ENCODE measurements at places on chromosomes 12 and 14.

DNA sequence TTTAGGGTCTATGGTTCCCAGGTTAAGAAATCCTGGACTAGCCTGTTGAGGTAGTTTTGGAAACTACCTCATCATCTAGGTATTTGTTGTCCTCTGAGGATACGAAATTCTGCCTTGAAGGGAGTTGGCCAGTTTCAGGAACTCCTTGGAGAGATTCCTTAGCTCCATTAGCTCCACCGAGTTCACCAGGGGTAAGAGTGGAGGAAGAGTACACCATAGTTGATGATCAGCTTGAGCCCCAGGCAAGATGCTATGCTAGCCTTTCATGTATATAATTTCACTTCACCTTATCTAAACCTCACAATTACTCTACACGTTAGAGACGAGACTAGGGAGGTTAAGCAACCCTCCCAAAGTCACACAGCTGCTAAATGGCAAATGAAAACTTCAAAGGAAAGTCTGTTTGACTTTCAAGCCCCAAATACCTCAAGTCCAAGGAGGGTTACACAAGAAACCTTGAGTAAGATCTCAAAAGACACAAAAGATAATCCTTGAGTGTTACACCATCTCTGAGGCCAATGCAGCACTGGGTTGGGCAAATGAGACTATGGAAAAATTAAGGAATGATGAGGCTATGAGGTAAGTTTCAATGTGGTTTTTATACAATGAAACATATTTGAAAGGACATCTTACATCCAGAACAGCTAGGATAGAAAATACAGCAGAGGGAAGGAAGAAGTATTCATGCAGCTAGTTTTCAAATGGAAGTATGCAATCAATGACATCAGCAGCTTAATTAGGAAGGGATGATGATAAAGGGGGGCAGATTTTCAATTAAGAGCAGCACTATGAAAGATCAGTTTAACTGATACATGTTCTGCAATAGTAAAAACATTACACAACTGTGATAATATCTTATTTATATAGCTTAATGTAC, 97.2 kb upstream of the KRAS start:
- no peak for DNase-seq

DNA sequence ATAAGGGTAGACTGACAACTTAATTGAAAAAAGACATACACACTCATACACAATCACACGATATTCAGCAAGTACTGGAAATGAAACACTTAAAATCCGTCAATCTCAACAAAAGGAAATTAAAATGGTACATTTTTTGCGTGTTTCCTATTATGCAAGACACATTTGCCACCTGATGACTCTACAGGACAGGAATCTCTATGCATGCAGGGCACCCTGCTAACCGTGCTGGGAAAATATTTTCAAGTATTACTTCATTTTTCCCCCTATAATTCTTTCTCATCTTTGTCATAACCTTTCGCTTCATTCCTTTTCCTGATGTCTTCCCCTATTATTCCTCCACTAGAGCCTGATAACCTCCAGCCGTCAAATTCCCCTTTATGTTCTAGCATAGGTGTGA, 150.2 kb downstream of the TMEM132D start:
- DNase-seq = no peak

DNA sequence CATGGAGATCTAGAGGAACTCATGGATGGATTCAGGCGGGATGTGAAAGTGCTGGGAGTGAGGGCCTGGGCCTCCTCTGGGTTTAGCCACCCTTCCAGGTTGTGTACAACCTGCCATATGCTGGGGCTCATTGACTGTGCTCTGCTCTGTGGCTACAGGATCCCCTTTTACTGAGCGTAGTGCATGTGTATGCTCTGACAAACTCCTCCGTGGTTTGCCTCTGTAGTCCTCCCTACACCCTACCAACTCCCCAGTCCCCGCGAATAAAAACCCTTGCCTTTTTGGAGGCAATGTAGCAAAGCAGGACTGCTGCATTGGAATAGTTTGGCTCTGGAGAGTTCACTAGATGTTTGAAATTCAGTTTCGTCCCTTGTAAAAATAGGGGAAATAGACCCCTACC, 17.4 kb downstream of the JDP2 start:
- no peak for DNase-seq

DNA sequence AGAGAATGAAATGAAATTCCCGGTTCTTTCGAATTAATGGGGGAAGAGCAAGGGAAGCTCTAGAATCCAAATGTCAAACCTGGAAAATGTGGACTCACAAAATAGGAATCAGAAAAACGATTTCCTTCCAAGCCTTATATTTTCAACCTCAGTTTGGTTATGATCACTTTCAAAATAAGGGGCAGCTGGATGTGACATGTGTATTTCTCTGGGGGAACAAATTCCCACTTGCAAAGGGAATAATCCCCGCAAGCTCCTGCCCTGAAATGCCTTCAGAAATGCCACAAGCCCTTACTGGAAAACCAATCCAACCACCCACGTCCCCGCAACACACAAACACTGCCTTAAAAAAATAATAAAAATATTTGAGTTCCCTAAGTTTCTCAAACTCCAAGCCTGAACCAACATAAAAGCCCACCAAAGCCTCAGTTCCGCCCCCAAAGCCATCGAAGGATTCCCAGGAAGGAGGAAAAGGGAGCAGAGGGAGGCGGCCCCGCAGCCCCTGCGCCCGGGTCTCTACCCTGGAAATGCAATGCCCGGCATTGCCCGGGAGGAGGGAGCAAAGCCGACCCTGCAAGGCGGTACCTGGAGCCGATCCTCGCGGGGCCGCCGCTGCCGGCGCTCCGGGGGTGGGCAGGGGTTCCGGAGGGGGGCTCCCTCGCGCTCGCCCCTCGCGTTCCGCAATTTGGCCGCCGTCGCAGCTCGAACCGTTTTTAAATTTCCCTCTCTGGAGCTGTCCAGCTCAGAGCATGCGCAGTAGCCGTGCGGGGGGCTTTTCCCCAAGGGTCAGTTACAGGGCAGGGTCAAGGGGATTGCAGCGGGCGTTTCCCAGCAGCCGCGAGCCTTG, at the start of gene FOXN4:
Gene FOXN4 (minus strand): TSS at position 751 of the 847 bp plus-strand sequence. CDS start 963 bp downstream, outside the sequence.
- DNase-seq = no peak

DNA sequence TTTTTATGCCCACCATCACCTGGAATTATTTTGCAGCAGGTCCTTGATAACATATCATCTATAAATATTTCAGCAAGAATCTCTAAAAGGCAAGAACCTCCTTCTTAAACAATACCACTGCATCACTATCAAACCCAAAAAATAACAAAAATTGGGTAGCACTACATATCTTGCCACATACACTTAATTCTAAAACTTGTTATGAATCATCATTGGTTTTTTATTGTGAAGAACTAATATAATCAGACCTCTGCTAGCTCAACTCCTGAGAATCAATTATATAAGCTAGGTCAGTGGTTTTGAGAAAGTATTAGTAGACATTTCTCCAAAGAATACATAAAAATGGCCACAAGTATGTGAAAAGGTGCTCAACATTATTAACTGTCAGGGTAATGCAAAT, 23.8 kb downstream of the SLC38A1 start:
- DNase-seq = no peak

DNA sequence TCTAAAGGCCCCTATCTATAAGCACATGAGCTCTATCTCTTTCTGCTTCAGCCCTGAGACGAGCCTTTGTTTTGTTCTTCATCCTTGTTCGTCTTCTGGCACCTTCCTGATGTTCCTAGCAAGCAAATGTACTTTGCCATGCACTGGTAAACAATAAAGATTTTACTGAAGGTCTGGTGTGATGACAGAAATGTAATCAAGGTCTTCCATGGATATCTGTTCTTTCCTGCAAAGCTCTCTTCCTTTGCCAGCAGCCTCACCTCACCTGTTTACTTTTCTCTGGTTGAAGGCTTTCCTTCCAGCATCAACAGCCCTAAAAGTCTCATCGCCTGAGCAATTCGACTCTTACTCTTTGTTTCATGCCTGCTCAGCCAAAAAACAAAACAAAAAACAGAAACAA, 330.3 kb downstream of the PCNX1 start:
- DNase-seq = no peak

DNA sequence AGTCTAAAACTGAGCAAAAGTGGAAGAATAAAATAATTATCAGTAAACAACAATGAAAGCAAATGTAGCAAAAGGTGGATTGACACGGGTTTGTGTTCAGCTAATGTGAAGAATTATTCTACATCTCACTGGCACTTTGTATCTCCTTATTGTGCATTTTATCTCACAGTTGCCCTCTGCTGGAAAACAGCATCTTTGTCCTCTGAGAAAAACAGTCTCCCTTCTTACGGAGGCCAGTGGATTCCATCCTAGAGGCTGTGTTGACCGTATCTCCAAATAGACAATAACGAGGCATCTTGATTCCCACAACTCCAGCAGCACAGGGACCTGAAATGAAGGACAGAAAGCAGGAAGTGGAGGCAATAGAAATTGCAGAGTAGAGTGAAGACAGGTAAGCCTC, 51.3 kb upstream of the PLBD1 start:
- no peak for DNase-seq

DNA sequence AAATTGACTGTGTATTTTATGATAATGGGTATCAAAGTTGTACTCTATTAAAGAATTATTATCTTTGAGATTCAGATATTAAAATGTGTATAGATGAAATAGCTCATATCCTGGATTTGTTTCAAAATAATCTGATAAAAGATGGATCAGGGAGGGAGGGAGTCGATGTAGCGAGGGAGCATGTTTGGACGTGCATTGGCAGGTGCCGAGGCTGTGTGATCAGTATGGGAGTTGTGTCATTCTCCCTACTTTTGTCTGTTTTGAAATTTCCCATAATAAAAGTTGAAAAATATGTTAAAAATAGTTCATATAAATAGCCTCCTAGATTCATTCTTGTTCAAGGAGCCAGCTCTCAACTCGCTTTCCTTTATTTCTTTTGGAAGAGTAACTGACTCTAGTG, 171.6 kb upstream of the HIF1A start:
- DNase-seq = no peak

DNA sequence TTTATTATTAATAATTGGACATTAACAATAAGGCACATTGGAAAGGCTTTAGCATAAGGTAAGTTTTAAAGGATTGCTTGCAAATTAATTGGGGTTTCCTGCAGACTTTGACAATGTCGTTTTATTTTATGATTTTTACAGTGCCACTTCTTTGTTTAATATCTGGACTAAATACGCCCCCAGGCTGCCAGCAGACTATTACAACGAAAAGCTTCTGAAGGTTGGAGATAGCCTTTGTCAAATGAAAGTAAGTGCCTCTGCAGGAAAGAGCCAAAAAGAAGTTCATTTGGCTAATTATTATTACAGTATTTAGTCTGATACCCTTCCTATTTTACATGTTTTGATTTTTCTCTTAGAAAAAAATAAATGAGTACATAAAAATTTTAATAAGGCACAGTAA, 11.3 kb downstream of the CFAP54 start:
- peak; percentile 21 for DNase-seq

DNA sequence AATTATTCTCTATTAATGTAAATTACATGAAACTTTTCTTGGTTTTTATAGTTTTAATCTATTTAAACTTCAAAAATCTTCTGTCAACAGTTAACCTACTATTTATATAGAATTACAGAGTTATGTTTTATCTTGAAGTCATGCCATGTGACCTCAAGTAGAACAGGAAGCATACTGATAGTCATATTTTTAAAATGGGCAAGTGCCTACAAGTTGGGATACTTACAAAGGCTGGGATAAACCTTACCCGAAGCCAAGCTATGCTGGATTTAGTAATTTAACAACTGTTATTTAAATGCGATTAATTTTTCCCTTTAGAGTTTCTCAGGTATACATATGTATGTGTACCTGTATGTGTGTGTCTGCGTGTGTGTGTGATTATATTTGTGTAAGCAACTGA, 266.9 kb downstream of the RASSF9 start:
- DNase-seq = no peak

DNA sequence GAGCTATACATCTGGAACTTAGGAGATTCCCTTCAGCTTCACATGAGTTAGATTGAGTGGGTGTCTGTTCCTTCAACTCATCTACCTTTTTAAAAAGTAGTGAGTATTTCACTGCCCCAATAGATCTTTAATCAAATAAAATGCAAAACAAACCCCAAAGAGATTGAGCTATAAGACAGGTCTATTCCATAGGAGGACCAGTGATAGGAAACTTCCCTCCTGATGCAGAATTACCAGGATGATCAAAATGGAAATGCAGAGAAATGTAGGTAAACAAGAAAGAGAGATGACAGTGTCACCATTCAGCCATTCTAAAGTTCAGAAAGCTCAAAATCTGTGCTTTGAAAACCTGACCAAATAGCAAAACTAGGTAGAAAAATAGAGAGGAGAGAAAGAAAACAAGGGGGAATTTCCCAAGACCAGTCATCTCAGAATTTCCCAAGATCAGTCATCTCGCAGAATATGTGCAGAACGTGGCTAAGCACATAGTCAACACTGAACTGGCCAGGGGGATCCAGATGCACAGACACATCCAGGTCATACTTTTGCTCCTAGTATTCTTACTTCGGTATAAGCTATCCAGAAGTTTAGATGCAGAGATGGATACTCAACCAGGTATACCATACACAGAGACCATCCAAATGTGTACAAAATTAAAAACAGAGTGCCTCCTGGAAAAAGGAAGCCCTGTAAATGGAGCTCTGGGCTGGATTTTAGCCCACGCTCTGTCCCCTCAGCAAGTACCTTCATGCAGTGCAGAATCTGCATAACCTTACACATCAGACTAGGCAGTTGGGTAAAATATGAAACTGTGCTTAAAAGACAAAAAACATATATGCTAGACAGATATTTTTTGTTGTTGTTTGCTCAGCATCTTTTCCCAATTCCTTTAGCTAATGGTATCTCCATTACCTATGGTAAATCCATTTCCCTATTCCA, 27.4 kb downstream of the SLC41A2 start:
- no peak for DNase-seq

DNA sequence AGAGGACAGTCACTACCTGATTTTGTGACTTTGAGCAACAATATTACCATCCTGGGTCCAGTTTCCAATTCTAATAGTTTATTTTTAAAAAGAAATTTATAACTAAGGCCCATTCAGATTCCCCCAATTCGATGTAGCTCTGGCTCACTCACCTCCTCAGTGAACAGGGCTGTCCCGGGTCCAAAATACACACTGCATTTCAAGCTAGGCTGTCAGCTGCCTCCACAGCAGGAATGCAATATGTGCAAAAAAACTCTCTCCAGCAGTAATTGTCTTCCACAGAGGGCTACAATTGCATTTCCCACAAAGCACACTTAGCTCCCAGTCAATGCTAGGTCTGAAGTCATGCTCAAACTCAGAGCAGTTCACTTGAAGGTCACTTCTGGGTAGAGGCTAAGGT, 39.3 kb upstream of the ZNF641 start:
- no peak for DNase-seq

- DNase-seq = no peak
Observed at GRCh38 chr14:104509673-104510072, 69.9 kb upstream of the C14orf180 start.

GRCh38 chr14:91311284-91311662, 66.8 kb upstream of the GPR68 start:
- DNase-seq = peak; percentile 63
